ENCODE measurements at places on chromosomes 6 and 20.

GRCh38 chr6:52840763-52841585 is at the start of gene GSTA5:
Gene GSTA5 (minus strand): TSS chr6:52840813.
- no peak for DNase-seq

- no peak for DNase-seq
Measured at GRCh38 chr6:13445005-13445743, 42.2 kb downstream of the GFOD1 start.

DNA sequence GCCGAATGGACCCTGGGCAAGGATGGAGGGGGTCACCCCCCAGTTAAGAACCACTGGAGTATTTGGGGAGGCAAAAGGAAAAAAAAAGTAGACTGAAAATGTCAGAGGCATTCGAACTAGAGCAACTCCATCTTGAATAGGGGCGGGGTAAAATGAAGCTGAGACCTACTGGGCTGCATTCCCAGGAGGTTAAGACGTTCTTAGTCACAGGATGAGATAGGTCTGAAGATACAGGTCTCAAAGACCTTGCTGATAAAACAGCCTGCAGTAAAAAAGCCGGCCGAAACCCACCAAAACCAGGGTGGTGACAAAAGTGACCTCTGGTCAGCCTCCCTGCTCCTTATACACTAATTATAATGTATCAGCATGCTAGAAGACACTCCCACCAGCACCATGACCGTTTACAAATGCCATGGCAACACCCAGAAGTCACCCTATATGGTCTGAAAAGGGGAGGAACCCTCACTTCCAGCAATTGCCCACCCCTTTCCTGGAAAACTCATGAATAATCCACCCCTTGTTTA is 70.4 kb upstream of the KCNG1 start:
- DNase-seq, result no peak

- DNase-seq, result peak; percentile 35
Measured at GRCh38 chr6:21595285-21596144, 2.0 kb downstream of the SOX4 start.

DNA sequence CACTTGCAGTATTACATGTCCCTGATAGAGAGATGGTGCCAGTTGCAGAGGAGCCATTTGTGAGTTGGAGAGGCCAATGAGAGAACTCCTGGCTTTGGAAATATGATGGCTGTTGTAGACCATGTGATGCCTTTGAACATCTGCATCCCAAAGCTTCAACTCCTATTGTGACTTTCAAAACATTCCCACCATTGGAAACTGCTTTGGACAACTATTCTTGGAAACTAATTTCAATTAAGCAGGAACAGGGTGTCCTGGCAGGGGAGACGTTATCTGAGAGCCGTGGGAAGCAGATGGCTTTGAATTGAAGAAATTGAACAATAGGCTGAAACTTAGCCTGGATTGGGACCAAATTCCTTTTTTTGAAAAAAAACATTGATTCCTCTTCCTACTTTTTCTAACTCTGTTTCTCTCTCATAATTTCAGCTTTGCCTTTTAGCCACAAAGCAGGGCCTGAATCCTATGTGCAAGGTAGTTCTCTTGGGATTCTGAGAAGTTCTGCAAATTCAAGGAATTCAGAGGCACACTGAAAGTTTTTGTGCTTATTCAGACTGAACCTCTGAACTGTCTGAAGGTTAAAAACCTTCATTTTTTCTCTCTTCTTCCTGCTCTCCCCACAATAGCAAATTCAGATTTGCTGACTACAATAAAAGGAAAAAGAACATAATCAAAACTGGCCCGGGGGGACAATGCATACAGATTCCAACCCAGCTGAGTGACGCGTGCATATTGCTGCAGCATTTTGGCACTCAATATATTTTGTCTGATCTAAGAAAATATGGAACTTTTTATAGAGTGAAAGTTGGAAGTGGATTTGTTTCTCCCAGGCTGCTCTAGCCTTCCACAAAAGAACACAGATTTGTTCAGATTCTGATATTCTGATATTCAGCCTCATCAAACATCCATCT is 720.4 kb upstream of the CHD6 start:
- no peak for DNase-seq

GRCh38 chr6:137487869-137488149 is 6.4 kb downstream of the OLIG3 start:
- no peak for DNase-seq

- DNase-seq, result no peak
Measured at GRCh38 chr6:166569206-166569605, 17.3 kb downstream of the RAMACL start.

DNA sequence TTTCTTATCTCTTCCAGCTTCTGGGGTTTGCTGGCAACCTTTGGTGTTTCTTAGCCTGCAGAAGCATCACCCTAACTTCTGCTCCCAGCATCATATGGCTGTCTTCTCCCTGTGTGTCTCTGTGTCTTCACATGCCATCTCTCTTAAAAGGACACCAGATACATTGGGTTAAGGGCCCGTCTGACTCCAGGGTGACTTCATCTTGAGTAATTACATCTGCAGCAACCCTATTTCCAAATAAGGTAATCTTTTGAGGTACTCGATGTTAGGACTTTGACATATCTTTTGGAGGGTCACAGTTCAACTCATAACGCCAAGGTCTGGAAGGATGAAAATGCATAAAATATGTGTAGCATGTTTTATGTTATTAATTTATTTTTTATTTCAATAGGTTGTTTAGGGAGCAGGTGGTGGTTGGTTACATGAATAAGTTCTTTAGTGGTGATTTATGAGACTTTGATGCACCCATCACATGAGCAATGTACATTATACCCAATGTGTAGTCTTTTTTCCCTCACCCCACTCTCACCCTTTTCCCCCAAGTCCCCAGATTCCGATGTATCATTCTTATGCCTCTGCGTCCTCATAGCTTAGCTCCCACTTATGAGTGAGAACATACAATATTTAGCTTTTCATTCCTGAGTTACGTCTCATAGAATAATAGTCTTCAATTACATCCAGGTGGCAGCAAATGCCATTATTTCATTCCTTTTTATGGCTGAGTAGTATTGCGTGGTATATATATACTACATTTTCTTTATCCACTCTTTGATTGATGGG is 131.1 kb downstream of the TBXT start:
- no peak for DNase-seq

DNA sequence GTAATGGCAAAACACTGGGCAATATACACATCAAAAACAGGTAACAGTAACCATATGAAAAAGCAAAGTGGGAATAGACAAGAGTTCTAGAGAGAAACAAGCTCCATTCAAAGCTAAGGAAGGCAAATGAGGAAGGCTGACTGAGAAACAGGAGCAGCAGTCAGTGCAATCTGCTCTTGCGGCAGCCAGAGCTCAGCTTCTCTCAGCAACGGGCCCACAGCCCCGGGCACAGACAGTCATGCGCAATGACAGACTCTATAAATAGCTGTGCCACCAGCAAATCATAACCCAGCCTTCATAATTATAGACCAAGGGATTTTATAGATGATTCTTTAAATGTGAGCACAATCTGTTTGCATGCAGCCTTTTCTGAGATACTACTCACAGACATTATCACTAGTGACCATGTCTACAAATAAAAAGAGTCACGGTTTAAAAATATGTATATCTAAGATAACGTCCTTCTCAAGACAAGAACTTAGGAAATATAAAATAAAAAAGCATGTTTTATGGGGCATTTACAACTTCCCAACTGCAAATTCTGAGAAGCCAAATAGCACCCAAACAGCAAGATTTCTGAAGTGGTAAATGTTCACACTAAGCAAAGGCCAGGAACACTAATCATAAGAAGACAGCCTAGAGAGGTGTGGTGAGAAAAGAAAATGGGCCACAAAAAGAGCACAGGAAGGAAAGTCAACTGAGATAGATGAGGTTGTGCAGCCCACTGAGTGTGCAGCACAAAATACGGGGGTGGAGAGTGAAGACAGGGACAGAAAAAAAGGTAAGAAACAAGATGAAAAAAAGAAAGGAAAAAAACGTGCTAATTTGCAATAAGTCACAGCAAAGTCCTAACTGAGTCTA is 39.9 kb upstream of the BEND6 start:
- DNase-seq, result no peak

DNA sequence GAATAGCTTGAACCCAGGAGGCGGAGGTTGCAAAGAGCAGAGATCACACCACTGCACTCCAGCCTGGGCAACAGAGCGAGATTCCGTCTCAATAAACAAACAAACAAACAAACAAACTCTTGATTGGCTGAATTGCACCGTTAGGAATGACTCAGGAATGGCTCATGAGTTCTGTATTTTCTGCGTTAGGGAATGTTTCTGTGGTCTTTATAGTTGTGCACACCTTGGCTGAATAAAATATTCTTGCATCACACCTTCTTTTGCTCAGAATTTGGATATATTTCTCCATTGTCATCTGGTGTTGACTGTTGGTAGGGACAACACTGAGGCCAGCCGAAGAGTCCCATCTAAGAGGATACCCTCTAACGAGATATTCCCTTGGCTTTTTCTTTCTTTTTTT is 19.6 kb upstream of the PI16 start:
- no peak for DNase-seq

DNA sequence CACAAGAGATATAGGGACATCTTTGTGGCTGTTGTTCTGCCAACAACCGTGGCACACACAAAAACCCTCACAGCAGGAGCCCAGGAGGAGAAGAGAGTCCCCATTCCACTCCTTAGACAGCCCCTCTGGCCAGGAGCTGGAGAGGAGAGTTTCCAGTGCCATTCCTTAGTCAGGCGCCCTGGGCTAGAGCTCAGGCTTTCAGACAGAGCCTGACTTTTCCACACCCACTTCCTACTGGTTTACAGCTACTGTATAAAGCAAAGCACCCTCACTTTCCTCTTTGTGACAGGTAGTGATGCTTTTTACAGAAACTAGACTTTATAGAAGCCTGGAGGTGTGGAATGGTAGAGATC is 145.9 kb downstream of the SYCP2 start:
- DNase-seq, result peak; percentile 2

DNA sequence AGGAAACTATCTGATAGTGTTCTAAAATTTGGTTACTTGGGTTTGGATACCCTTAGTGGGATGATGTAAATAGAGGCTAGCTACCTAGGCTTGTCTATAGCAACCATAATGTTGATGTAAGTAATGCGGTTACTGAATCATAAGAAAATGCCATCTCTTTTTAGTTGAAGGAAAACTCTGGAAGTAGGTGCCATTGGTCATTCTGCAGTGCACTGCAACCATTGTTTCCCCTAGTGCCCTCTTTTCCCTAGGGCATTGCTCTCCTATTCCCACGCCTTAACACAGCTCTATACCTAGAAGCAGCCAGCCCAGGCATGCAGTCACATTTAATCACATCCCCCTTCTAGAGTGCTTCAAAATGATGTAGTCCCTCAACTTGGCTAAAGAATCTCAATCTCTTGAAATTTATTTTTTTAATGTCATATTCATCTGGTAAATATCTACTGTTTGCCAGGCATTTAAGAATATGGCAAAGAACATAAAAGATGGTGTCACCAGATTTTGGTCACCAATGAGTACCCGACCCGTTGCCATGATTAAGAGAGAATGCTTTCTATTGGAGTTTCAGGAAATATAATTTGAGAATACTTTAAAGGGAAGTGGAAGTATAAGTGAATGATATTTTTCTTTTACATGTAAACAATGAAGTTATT is 10.4 kb downstream of the LOC128125822 start:
- no peak for DNase-seq

DNA sequence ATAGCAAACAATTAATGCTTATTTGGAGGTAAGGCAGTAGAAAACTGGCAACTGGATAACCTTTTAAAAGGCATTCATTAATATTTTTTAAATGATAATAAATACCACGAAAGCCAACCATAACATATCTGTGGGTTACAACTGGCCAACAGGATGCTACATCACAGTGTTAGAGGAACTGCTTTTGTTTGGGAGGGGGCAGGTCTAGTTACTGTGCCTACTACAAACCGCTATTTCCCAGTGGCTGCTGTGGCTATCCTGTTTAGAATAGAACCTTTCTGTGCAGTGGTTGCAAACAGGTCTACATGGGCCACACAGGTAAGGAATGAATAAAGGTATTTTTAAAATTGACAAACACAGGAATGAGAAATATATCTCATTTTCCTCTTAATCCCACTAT is 976 bp downstream of the PIGT start:
- no peak for DNase-seq

DNA sequence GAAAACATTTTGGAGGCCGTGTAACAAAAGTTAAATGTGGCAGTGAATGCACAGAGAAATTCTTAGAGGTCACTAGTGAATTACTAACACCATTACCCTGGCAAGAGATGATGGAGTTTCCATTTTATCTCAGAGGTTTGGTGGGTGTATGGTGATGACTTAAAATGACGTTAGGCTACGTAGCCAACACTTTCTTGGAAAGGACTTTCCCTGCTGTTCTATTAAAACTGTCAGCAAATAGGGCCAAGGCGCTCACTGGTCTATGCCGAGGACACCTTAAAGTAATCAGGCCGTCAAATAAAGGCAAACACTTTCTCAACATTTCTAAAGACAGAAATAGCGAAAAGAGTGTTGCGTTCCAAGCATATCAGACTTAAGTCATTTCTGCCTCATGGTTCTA is 160.8 kb downstream of the GMPR start:
- DNase-seq, result no peak

DNA sequence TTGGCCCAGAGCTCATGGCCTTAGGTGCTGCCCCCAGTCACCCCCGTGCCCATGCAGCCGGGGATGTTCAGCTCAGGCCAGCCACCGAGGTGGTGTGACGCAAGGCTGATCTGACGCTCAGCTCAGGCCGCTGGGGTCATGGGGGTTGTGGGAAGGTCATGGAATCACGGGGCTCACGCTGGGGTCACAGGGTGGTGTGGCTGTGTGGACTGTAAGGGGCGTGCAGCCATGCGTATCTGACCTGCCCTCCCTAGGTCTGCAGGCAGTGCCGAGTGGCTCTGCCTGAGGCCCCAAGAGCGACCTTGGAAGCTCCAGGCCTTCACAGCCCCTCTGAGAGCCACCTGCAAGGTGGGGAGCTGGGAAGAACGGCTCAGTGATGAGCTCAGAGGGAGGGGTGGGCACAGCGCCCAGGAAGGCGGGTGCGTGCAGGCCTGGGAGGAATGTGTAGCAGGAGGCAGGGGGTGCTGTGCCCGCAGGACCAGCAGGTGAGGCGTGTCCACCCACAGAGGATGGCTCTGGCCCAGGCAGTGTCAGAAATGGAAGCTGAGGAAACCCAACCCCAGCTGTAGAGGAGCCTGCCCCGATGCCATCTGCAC is 27.8 kb downstream of the CHRNA4 start:
- DNase-seq, result no peak

DNA sequence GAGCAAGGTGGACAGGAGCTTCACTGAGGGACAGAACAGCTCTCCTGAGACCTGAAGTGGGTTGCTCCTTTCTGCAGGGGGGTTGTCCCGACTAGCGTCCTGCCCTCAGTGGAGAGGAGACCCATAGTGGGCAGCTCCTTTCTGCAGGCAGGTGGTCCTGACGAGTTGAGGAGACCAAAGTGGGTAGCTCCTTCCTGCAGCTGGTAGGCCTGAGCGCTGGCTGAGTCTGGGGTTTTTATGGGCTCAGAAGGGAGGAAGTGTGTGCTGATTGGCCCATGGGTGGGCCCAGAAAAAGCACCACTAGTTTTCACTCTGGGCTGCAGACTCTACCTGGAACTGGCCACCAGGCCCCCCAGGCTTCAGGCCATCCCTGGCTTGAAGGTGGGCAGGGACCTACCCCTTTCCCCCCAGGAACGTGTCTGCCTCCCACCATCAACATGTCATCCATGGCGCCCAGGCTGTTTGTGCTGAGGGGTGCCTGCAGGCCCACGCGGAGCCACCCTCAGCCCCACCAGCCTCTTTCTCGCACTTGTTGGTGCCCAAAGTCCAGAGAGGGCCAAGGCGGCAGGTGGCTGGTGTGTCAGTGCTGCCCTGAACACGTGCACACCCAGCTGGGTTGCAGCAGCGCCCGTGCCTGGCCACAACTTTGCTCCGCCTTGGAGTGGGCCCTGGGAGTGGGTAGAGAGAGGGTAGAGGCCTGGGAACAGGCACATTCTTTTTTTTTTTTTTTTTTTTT is 1.6 kb upstream of the DEK start:
- no peak for DNase-seq

- no peak for DNase-seq
Measured at GRCh38 chr20:59120919-59121318, 42.7 kb upstream of the ZNF831 start.

All from activated T-cell treated with anti-CD3 and anti-CD28 coated beads, Interleukin-2, amount 50 U/mL, for 48 hours (primary cell).